Renal cortex interstitium (tissue), 15 donors: ENCODE measurements at places on chromosomes 6 and 20. TPM values are rescaled to one million over a fixed set of nuclear protein-coding genes. Genes with fewer than 3 reads are reported as not detected.

DNA sequence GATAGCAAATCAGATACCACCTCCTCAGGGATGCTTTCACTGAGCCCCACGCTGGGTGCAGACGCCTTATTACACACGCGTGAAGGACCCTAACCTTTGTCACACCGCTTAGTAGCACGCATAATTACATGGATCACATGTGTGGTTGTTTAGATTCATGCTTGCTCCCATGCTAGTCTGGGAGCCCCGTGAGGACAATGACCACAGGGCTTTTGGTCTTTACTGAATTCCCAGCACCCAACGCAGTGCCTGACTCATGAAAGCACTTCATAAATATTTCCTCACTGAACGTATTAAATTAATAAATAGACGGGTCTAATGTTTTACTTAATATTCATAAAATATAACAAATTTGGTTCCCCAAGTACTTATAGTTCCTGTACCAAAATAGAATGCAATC is 132.5 kb downstream of the ALDH8A1 start:
- DNase-seq: no peak

DNA sequence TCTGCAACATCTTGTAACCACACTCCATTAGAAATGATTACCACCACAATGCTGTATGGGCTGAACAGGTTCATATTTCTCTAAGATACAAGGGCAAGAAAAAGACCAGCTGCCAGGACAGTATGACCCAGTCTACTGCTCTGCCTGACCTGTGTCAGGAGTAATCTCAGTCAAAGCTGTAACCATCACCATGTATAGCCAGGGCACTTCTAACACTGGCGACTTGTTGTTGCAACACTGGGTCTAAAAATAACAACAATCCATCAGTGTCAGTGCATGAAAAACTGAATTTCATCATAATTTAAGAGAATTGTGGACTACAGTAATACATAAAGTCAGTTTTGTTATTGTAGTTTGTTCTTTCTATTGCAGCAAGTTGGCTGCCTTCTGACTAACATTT is 738.6 kb upstream of the ADGRB3 start:
- DNase-seq: no peak

GRCh38 chr6:48560408-48560807 is 449.4 kb upstream of the PTCHD4 start:
- DNase-seq: no peak

GRCh38 chr6:163367497-163368183 is 46.9 kb upstream of the QKI start:
- DNase-seq: no peak

Gene ARFGAP1
- polyA plus RNA-seq: 76.1 TPM
